Fibroblast of mammary gland (primary cell): ENCODE measurements at places on chromosomes 5 and 9.

GRCh38 chr5:10432059-10433008 is 9.3 kb upstream of the ROPN1L start:
- DNase-seq = no peak

- peak; percentile 38 for DNase-seq
Observed at GRCh38 chr5:171743436-171744076, 42.1 kb upstream of the SMIM23 start.

DNA sequence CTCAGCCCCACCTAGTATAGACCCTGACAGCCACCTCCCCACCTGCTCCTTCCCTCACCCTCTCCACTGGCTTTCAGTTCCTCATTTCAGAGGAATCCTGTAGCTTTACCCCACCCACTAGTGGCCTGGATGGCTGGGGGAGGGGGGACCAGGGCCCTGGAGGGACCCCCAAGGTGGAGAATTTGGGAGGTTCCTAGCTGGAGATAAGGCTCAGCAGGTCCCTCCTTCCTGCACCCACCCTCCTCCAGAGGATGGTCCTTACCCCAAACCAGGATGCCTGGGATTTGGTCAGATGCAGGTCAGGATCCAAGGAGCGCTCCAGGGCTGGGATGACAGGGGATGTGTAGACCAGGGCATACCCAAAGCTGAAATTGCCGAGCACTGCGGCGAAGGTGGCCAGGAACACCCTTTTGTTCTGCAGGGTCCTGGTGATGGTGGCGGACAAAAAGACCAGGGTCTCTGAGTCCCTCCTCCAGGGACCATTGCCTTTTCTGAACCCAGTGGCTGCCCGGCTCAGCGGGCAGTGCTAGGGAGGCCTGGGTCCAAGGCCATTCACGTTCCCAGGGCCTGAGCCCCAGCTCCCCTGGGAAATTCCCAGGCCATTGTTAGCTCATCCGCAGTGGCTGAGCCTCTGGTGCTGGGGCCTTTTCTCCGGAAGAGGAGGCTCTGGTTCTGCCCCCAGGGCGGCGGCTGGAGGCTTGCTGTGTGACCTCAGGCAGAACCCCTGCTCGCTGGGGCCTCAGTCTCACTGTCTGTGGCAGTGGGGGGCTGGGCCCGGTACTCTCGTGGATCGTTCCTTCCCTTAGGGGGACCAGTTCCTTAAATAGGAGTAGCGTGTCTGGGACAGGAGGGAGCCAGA is 678 bp downstream of the SLC2A6 start:
- DNase-seq = peak; percentile 18

GRCh38 chr5:115124741-115125140 is 45.0 kb downstream of the TRIM36 start:
- no peak for DNase-seq

GRCh38 chr5:38789134-38789533 is 56.7 kb upstream of the OSMR start:
- no peak for DNase-seq

DNA sequence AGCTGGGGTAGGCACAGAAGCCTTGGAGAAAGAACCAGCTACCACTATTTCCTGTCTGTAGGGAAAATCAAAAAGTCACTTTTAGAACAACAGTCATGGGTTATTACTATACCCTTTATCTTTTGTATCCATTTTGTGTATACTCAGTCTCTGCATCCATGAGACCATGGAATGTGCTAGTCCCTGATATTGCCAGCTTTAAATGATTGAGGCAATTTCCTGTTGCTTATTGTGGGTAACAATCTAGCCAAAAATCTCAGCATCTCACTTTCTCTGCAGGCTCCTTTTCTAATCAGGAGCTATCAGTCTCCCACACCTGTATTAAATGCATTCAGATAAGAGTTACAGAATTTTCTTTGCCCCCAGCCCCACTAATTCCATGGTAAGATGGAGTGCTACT is 968 bp upstream of the KDM3B start:
- DNase-seq = no peak

- no peak for DNase-seq
Observed at GRCh38 chr5:52334367-52334766, 453.3 kb upstream of the ITGA1 start.

DNA sequence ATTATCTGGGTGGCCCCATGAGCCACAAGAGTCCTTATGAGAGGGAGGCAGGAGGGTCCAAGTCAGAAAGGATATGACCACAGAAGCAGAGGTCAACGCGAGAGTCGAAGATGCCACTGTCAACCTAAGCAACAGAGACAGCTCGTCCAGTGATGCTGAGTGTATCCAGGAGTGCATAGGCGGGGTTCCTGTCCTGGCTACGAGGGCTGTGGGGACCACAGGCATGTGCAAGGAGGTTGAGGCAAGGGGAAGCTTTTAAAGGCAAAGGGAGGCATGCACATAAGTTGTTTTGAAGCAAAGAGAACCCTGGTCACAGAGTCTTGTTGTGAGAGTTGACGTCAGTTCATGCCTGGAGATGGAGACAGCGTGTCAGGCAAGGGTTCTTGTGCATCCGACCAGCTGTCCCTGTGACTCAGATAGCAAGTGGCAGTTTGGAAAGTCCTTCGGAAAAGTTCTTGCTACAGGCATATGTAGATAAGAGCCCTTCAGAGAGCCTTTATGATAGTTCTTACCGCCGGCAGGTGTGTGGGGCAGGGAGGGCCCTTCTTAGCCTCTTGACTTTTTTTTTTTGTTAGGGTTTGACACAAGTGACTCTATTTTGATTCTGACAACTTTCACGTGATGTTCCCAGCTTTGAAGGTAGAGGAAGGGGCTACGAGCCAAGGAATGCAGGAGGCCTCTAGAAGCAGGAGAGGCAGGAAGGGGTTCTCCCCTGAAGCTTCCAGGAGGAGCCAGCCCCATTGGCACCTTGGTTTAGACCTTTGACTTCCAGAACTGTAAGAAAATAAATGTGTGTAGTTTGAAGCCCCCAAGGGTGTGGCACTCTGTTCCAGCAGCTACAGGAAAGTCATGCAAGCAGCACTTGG is 66.0 kb upstream of the FCN1 start:
- DNase-seq = no peak

GRCh38 chr5:67511911-67512310 is 315.3 kb upstream of the CD180 start:
- DNase-seq = no peak
